ENCODE measurements at places on chromosomes 11 and 22.

DNA sequence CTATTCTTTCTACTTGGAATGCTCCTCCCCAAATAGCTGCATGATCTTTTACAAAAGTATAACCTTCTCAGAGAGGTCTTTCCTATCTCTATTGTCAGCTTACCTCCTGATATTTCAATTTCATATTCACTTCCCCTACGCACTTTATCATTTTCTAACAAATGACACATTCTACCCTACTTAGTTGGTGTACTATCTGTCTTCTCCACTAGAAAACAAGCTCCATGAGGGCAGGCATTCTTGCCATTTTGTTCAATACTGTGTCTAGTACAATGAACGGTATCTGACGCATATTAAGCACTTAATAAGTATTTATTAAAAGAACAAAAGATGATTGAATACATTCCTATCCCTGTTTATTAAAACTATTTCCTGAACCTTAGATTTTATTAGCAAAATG is 96.5 kb upstream of the APOA1 start:
- no peak for DNase-seq

DNA sequence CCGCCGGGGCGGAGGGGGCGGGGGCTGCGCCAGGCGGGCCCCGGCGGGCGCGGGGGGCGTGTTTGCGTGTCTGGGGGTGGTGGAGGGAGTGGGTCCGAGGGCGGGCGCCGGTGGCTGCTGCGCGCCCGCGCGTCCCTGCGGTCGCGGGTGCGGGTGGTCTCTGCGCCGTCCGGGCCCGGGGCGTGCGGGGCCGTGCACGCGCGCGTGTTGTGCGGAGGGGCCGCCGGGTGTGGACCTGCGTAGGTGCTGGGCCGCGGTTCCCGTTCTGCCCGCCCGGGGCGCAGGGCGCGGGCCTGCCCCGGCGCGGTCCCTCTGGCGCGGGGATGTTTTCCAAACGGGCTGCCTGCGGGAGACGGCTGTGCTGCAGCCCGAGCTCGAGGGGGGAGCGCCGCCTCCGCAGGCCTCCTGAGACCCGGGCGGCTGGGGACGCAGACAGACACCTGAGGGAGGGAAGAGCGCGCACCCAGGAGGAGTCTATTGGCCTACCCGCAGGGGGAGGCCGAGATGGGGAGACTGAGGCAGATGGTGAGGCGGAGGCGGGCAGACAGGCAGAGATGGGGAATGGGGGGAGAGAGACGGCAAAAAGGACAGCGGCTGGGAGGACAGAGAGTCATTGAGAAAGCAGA is 442 bp downstream of the PELI3 start:
- DNase-seq = no peak

- DNase-seq = no peak
These were observed 96.3 kb downstream of the PLEKHA7 start for GRCh38 chr11:16917941-16918340.

GRCh38 chr11:24344222-24344621 is 152.6 kb upstream of the LUZP2 start:
- no peak for DNase-seq

- DNase-seq = peak; percentile 76
These were observed 16.2 kb downstream of the EIF4G2 start for GRCh38 chr11:10792385-10793068.

DNA sequence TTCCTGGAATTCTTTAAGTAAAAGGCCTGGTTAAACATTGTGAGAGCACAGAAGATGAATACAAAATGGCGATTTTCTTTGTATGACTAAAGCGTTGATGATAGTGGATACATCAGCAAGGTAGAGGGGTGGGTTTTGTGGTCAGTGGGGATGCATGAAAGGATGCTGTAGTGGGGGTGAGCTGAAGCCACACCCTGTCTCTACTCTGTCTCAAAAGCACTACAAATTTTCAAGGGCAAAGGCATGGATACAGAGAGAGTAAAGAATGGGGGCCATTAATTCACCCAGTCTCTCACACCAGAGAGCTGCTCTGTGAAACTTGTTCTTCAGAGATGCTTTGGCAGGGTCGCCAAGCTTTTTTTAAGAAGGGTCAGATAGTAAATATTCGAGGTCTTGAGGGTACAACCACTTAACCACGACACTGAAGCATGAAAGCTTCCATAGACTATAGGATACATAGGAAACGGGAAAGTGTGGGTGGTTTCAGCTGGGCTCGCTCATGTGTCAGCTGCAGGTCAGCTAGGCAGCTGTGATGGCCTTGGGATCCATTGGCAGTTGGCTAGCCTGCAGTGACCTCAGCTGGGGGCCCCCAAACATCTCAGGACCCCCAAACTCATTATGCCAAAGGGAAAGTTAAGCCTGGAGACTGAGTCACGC is 8.3 kb downstream of the TMEM138 start:
- DNase-seq = no peak

- DNase-seq = no peak
These were observed 61.5 kb downstream of the CACNG2 start for GRCh38 chr22:36641902-36642640.

DNA sequence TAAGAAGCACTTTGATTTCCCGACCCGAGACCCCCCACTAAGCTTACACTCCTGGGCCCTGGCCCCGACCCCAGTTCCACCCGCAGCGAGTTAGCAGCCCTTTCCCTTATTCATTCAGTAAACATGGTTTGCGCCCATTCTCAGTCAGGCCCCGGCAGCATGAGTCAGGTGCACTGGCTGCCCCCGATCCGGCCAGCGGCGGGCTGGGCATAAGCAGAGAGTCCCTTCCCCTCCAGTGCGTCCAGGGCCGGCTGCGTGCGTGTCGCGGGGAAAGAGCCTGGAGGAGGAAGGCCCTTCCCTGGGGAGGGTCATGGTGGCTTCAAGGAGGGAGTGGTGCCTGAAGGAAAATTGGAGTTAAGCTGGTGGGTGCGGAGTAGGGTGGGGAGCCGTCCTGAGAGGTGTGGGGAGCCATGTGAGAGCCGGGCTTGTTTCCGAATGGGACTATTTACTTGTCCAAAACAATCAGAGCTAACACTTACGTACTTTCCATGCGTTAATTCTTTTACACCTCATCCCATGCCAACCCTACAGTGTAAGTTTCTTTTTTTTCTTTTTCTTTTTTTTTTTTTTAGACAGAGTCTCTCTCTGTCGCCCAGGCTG is 657 bp downstream of the IGHMBP2 start:
- no peak for DNase-seq

DNA sequence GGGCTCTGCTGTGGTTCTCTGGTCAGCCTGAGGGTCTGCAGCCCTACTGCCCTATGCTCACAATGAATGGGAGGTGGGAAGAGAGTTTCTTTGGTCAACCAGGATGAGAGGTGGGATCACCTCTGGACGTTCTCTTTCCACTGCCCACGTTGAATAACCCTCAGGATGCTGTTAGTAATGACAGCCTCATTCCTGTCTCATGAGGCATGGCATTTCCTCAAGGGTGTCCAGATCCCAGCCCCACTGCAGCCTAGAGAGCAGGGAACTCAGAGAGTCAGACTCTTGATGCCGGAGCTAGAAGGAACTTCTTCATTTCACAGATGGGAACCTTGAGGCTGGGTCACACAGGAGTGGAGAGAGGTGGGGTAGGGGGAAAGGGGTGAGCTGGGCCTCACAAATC is 196.0 kb downstream of the CEP164 start:
- DNase-seq = no peak

DNA sequence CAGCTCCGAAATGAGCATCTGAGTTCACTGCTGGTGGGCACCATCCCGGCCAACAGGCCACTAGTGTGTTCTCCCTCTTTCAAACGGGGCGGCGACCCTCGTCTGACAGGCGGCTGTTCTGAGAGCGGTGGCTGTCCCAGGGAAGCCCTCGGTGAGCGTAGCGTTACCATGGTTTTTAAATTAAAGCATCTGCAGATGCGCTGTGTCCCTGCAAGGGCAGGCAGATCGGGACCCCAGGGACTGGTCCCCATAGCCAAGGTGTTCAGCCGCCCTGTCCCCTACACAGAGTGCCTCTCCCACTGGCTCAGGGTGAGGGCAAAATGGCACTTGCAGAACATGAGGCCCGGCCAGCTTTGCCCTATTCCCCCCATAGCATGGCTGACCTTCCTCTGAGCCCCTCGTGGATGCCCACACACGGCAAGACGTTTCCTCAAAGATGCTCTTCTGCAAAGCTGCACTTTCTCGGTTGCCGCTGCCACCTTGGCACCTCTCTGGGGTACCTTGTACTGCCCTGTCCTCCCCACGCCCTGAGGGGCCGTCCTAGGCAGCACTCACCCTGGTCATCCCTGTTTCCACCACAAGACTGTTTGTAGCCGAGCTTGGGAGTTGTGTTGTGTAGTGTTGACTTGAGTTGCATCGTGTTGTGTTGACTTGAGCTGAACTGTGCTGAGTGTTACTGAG is 51.9 kb upstream of the KCNQ1OT1 start:
- DNase-seq = no peak

DNA sequence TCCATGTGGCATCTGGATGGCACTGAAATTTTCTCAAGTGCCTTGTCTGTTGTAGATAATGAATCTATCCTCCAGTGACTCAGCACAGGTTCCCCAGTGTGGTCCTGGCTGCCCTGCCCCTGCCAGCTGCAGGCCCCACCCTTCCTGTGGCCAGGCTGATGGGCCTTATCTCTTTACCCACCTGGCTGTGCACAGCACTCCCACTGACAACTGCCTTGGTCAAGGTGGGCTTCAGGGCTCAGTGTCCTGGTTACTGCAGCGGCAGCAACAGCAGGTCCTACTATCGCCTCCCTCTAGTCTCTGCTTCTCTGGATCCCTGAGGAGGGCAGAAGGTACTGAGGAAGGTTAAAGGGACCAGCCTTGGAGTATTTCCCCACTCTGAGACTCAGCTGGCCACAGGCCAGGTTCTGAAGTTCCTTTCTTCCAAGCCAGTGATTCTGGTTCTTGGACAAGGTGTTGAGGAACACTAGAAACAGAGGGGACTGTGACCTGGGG is 3.1 kb downstream of the HMBS start:
- no peak for DNase-seq

DNA sequence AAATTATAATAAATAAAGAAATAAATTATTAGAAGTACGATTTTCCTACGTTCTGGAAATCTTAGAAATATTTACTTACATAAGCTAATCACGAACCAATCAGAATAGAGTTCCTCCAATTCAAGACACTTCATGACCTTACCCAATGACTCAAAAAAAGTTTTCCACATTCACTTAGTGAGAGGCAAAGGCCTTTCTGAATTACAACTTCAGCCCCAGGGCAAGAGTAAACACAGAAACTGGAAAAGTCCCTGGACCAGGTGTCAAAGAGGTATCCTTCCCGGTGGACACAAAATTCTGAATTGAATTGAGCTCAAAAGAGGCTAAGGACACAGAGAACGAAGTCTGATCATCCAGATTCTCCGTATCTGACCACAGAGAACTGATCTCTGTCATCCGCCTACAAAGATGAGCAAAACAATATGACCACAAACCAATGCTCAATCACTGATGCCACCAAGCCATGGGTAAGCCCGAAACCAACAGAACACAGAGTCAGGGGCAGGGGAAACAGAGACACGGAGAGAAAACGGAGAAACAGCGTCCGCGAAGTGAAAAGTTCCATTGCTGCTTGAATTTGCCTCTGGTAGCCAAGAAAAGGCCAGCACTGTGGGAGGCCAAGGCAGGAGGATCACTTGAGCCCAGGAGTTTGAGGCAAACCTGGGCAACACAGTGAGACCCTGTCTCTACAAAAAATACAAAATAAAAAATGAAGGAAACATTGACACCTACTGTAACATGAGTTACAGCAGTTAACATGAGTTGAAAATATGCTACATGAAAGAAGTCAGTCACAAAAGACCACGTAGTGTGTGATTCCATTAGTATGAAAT is 6.8 kb downstream of the BID start:
- no peak for DNase-seq
